ENCODE measurements at places on chromosomes 2 and 18.
A peak's percentile ranks its signal among the peaks of the same experiment; 100 is the strongest.

GRCh38 chr2:232276084-232276732, 102.3 kb upstream of the ALPP start:
- DNase-seq, result peak; percentile 66

- DNase-seq, result no peak
These were observed 5.7 kb downstream of the GREB1 start for GRCh38 chr2:11539317-11540147.

DNA sequence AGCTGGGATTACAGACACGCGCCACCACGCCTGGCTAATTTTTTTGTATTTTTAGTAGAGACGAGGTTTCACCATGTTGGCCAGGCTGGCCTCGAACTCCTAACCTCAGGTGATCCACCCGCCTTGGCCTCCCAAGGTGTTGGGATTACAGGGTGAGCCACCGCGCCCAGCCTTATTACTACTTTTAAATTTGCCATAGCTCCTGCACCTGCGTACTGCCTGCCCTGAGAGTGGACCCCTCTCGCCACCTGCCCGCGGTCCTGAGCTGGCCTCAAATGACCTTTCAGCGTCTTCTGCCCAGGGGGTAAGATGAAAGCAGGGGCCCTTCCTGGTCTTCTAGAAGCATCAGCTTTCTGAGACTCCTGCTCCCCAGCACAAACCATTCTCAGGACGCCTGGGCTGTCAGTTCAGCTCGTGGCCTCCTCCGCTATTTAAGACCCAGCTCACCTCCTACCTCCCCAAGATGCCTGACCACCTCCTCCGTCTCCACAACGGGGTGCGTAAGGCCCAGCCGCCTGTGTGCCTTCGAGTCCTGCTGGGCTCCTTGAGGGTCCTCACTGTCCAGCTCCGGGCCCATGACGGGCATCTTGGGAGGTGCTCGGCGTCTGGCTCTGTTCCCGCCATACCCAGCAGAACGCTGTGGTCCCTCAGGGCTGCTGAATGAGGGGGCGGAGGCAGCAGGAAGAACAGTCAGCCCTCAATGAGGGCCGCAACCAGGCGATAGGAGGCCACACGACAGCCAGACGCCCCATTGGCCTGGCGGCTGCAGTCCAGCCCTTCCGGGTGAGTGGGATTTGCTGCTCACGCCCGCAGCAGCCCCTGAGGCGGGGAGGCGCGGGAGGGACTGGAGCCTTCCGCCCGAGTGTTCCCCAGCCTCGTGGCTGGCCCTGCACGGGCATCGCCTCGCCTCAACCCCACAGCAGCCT, 266.6 kb downstream of the TFCP2L1 start:
- no peak for DNase-seq

- DNase-seq, result no peak
These were observed 167.5 kb downstream of the TWIST2 start for GRCh38 chr2:239015218-239015900.

- DNase-seq, result no peak
These were observed 511.2 kb downstream of the TSN start for GRCh38 chr2:122266636-122267035.

GRCh38 chr2:102057502-102058292, 65.9 kb downstream of the IL1R2 start:
- no peak for DNase-seq

DNA sequence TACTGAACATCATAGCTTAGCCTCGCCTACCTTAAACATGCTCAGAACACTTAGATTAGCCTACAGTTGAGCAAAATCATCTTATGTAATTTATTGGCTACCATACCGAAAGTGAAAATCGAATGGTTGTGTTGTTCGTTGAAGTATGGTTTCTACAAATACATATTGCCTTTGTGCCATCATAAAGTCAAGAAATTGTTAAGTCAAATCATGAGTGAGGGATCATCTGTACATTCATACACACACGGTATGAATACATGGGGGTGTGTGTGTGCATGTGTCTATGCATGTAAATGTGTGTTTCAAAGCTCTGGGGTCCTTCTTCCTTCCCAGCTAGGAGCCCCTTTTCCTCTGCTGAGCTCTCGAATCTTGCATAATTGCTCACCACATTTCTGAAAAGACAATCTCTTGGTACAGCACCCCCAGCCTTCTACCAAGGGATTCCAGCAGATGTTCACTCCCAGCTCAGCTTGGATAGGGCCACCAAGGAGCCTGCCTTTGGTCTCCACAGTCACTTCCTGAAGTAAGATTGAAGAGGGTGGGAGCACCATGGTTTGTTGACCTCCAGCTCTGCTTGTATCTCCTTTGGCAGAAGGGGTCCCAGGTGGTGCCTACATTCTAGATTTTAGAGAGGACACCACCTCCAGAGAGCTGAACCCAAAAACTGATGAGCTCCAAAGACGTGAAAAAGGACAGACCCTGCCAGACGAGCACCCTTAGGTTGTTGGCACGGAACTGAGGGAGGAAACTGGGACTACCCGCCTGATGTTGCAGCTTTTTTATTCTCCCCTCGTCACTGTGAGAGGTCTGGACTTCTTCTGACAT, 33.2 kb upstream of the CYP1B1 start:
- DNase-seq, result no peak

DNA sequence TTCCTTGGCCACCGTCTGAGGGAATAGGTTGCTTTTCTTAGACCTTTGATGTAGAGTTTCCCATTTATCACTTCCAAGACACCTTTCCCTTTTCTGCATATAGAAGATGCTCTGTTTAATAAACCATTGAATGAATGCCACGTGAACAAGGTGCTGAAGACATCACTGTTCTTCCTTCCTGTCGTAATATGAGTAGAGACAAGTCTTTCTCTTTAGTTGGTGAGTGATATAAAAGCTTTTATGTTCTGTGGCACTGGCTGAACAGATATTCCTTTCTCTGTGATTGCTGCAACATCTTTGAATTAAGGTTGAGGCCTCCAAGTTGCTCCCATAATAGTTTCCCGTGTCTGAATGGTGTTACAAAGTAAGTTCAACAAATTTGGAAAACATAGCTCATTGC, 38.7 kb downstream of the TTC39C start:
- no peak for DNase-seq

DNA sequence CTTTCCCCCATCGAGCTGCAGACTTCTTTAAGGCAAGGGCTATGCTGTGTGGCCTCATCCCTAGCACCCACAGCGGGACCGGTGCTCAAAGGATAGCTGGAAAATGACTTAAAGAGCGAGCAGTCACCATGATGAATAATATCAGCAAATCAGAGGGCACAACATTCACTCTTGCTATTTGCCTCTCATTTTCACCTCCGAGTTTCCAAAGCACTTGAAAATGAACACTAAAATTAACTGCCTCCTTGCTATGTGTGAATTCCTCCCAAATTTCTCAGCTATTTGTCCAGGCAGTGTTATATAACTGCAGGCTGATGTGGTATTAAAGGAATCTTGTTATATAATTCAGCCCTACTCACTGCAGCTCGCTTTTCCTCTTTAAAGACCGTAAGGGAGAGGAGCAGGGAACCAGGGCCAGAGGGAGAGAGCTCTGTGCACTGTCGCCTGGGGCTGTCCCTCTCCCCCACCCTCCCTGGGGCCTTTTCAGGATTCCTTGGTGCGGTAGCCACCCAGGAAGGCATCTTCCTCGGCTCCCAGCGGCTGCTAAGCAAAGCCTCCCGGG, 1.4 kb downstream of the CYS1 start:
- no peak for DNase-seq

GRCh38 chr18:35247412-35248249, 6.8 kb downstream of the ZNF397 start:
- no peak for DNase-seq

DNA sequence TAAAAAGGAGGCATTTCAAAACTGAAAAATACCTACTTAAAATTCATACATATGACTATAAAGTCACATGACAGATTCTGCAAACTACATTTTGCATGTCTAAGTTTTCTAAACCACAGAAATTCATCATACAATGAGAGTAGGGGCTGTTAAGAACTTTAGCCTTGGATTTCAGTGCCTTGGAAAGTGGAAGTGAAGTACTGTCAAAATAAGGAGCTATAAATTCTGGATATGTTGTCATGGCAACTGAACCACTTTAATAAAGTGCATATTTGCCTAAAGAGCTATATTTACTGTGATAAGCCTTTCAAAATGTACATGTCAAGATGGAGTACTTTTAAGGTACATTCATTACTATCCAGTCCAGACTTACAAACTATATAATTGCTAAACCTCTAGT, 227.1 kb downstream of the RAB3GAP1 start:
- DNase-seq, result no peak

- DNase-seq, result no peak
These were observed 16.3 kb upstream of the ATOH8 start for GRCh38 chr2:85737481-85737880.

- no peak for DNase-seq
These were observed 589.9 kb downstream of the XIRP2 start for GRCh38 chr2:167478196-167478595.

GRCh38 chr2:112187046-112187715, 49.0 kb downstream of the FBLN7 start:
- no peak for DNase-seq

GRCh38 chr2:226993171-226993570, 157.3 kb downstream of the RHBDD1 start:
- DNase-seq, result no peak

DNA sequence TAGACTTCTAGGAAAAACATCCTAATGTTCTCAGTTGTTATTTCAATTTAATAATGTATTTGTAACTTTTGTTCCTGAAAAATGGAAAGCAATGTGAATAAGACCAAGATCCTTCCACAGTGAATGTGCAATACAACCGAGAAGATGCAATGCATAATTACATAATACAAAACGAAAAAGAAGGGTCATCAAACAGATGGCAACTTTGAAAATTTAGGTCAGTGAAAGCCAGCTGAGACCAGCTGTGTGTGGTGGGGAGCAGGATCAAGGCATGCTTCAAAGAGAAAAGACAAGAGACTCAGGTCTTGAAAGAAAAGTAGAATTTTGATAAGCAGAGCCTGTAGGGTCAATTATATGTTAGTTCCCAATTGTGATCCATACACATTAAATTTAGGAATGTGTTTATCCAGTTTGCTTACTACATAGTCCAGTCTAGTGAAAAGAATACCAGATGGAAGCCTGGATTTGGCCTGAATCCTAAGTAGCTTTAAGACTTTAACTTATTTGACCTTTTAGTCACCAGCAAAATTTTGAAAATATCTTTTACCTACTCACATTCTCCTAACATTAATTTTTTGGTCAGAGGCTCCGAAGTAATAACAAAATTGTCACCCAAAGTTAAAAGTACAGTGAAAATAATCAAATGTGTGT, 93.7 kb downstream of the COBLL1 start:
- DNase-seq, result no peak

- no peak for DNase-seq
These were observed 32.2 kb downstream of the PLEKHA3 start for GRCh38 chr2:178512484-178512883.

- no peak for DNase-seq
These were observed 182.3 kb upstream of the ST6GAL2 start for GRCh38 chr2:107068069-107068916.

GRCh38 chr18:48208432-48209140, 200.6 kb downstream of the ZBTB7C start:
- DNase-seq, result no peak

- DNase-seq, result no peak
These were observed 73.2 kb downstream of the SUMO1 start for GRCh38 chr2:202165208-202165607.

GRCh38 chr18:42156281-42156680, 201.2 kb downstream of the PIK3C3 start:
- no peak for DNase-seq

DNA sequence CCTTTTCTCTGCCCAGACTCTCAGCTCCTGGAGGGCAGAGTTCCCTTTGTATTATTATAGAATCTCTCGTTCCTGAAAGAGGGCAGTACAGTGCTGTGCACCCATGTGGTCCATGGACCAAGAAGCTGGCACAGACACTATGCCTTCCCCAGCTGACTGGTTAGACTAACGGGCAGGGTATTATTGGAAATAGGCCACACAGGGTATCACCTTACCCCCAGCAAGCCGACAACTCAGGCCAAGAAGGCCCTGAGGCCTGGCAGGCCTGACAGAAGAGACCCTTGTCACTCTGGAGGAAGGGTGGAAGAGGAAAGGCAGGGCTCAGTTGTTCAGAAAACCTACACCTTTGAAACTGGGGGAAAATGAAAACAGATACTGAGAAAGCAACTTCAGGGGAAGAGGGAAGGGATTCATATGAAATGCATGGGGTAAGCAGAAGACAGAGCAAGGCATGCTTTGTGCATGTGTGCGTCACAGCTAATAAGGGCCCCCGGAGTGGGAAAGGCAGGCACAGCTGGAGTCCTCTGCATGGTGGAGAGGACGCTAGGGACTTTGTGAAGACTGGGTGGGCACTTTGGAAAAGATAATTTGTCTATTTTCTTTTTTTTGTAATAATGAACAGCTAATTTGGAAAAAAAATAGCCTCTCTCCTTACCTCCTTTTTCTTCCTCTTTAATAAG, 476.8 kb upstream of the CELF4 start:
- DNase-seq, result no peak

GRCh38 chr18:78783564-78783960, 196.1 kb upstream of the SALL3 start:
- DNase-seq, result no peak

GRCh38 chr2:174259981-174260380, 11.6 kb upstream of the OLA1 start:
- no peak for DNase-seq

- DNase-seq, result no peak
These were observed 1010.5 kb upstream of the PIK3C3 start for GRCh38 chr18:40944576-40944975.

- no peak for DNase-seq
These were observed 8.2 kb upstream of the GPR17 start for GRCh38 chr2:127637725-127638252.

DNA sequence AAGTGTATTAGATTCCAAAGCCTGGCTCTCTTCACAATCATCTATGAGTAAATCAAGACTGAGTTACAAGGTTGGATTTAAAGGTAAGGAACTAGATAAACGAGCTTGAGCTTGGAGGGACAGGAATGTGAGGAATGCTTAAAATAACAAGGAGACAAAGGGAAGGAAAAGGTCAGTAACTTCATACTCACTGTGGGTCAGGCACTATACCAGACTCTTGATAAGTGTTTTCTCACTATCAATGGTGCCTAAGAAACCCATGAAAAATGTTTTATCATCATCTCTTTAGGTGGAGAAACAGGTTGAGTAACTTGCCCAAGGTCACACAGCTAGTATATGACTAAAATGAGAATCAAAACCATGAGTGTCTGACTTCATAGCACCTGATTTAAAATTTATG, 212.1 kb downstream of the CDH2 start:
- no peak for DNase-seq
